ENCODE measurements at places on chromosomes 1 and 21.

DNA sequence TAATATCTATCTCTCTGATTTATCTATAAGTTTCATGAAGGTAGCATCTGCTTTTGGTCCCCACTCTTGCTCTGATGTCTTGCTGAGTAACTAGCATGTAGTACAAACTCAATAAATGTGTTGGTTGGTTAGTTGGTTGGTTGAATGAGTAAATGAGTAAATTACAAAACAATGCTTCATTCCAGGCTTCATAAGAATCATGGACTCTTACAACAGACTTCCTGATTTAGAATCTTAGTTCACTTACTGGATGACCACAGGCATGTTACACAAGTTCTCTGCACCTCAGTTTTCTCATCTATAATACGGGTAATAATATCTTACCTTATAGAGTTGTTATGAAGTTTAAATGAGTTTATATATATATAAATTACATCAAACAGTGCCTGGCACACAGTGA, 98.6 kb downstream of the ZNF281 start:
- DNase-seq = no peak

GRCh38 chr1:59230622-59231021, 66.3 kb upstream of the FGGY start:
- no peak for DNase-seq

DNA sequence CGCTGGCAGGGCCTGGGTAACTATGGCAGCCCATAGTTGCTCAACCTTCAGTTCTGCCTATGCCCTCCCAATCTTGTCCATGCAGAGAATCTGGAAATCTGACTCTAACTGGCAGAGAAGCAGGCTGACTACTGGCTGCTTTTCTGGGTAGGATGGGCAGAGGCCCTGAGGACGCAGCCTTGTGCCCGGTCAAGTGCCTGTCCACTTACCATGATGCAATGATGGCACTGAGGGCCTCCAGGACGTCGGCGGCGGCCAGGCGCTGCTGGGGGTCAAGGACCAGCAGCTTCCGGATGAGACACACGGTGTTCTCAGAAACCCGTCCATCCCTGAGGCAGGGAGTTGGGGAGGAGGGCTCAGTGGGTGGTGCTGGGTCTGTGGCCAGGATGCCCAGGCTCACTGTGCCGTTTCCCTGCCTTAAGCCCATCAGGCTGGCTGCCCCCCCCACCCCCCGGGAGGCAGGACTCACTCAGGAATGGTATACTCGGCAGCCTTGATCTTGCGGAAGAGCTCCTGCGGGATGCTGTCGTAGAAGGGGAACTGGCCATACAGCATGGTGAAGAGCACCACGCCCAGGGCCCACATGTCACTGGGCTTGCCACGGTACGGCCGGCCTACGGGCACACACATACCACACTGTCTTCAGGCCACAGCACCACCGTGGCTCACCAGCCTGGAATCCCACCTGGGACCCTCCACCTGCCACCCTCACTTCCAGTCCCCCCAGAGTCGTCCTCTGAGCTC, 20.4 kb upstream of the EVA1B start:
- DNase-seq = no peak

GRCh38 chr1:192453360-192453992, 122.1 kb upstream of the RGS1 start:
- DNase-seq = no peak

- no peak for DNase-seq
These were observed 332.1 kb downstream of the PTPRC start for GRCh38 chr1:198970916-198971315.

DNA sequence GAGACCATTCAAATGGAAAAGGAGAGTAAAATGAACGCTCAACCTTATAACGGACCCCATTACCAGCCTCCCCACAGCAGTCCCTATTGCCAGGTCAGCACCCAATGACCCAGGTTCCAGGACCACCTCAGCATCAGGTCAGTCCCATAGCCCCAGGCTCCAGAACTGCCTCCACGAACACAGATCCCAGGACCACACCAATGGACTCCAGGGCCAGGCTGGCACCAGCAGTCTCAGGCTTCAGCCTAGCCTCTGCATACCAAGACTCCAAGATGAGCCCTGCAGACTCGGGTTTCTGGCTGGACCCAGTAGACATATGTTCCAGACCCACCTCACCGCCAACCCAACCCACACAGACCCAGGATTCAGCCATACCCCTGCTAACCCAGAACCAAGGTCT, 625.0 kb upstream of the RGS18 start:
- no peak for DNase-seq

All from NCI-H1436 (cell line).